Amygdala (tissue), 56 donors: ENCODE measurements at places on chromosomes 5 and 9.

DNA sequence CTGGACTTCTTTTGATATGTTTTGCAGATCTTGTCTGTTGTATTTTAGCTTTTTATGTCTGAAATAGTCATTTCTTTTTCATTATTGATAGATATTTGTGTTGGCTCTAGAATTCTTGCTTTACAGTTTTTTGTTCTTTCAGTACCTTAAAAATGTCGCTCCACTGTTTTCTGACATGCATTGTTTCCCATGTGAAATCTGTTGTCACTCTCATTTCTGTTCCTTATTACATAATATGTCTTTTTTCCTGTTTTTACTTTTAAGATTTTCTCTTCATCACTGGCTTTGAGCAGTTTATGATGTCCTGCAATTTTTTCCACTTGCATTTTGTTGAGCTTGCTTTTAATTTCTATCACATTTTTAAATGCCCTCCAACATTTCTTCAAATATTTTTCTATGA, 270.4 kb upstream of the TARS1 start:
- no peak for DNase-seq

- no peak for DNase-seq
These were observed 65.5 kb downstream of the EBF1 start for GRCh38 chr5:159034083-159034824.

DNA sequence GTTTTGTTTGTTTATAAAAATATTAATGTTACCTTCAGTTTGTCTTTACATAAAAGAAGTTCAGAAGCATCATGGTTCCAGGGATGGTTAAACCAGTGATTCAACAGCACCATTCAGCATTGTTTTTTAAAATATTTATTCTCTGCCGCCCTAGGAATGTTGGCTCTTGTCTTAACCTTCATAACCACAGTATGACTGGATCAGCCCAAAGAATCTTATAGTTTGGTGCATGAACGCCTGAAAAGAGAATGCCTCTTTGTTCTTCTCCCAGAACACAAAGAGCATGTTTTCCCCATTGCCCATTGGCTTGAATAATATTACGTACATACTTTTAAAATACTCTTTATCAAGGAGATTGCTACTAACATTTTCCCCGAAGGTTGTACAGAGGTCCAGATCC, 413.4 kb downstream of the ANXA1 start:
- DNase-seq = no peak

DNA sequence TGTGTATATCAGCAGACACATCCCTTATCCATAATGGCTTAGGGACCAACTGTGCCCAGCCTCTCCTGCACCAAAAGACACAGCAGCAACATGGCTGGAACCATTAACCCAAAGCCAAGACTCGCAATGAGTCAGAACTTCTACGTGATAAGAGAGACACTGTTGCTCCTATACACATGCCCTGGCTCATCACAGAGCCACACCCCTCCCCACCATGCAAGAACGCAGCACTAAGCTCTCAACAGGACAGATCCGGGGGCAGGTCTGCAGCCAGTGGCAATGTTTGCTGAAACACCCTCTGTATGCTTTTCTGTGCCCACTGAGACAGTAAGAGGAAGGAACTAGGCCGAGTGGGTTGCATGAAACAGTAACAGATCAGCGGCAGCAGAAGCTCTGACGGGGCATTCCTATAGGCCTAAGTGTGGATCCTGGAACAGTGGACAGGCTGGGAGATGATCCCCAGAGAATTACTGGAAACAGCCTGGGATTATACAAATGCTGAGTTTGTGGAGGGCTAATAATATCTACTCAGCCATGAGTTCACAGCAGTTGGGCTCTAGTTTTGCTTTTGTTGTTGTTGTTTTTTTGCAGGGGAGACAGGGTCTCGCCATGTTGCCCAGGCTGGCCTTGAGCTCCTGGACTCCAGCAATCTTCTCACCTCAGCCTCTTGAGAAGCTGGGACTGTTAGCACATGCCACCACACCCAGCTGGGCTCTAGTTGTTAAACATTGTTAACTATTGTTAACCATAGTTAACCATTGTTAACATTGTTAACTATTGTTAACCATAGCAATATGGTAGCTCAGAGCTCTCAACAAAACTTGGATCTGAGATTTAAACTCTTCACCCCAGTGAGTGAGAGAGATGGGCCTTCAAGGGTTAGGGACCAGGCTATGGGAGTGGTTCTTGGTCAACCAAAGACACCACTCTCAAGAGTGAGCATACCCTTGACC, 41.0 kb downstream of the B4GALT1 start:
- no peak for DNase-seq

DNA sequence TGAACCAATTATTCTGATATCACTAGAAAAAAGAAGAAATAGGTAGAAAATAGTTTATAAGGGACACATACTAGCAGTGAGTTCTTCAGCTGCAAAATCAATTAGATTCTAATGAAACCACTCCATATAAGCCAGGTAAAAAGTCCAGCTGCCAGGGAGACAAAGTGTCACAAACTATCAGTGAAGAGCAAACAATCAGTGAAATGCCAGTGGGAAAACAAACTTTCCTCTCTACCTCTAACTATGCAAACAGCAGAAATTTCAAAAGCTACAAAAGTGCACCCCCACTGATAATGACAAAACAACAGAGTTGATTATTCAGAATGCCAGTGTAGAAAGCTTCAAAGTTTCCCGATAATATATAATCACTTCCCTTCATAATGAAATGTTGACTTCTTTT, 637.2 kb upstream of the ITGA1 start:
- DNase-seq = no peak

DNA sequence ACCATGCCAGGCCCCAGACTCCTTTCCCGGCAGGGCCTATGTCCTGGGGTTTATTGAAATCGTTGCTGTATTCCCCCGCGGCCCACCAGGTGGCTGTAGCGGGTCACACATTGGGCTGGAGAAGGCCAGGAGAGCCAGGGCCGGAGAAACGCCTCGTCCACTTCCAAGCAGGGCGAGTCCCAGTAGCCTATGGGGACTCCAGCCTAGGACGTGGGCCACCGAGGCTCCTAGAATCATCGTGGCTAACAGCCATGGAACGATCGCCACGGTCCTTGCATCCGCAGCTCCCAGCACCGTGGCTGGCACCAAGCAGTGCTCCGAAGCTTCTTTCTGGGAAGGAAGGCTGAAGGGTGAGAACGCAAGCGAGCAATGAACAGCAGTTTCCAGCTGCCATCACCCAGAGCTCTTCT, 87.7 kb downstream of the ENTREP1 start:
- no peak for DNase-seq

DNA sequence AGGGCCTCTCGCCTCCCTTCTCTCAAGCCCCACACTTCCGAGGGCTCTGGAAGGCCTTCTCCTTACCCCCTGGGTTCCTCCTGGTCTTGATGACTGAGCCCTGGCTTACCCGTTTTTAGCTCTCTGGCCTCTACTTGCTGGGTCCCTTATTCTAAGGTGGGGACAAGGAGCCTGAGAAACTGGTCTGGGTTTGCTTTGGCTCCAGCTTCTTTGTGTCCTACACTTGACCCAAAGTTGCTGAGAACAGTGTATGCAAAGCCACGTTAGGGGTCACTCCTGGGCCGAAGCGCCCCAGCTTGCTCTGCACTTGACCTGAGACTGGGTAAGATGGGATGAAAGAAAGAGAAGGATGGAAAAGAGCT, 788 bp downstream of the ZNF346 start:
- no peak for DNase-seq
